SK-N-SH treated with all-trans-retinoic acid at 6 μM for 48 hours (cell line): ENCODE measurements at places on chromosomes 5 and 9.

GRCh38 chr9:89354471-89354870 lies 36.2 kb downstream of the SECISBP2 start:
- no peak for ATAC-seq

DNA sequence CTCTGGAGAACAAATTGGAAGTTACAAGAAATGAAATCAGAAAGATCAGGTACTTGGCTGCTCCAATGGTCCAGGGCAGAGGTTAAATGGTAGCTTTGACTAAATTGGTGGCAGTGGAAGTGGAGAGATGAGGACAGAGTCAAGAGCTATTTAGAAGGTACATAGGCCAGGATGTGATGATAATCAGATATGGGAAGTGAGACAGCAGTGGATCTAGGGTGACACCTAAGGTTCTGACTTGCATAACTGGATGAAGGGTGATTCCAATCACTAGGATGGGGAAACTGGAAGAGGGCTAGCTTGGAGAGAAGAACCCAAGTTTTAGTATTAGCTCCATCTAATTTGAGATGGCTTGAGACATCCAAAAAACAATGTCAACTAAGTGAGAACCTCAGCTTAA lies 24.0 kb upstream of the NDUFB6 start:
- ATAC-seq = no peak

DNA sequence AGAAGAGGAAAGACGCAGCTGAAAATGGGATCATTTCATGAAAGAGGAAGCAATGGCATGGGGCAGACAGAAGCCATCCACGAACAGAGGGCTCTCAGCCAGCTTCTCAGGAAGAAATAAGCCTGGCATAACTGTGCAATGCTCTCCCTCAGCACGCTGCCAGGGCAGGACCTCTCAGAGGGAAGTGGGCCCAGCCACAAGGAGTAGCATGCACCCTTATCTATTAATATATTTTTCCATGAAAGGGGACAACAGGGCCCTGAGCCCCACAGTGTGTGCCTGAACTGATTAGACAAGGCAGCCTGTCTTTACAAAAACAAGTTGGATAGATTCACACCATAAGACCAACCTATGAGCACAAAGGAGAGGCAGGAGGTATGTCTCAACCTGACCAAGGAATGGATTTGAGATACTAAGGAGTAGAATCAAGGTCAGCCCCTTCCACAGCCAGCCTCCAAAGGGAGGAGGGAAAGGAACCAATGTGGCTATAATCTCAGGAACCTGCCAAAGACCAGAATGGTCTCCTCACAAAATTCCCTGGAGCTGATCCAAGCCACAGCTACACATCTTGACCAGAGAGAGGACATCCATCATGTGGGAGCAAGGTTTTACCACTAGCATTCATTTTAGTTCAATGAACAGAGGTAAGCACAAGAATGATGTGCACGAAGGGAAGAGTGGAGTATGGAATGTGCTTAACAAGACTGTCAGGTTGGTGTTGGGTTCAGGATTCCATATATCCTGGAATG lies 154.8 kb downstream of the SIL1 start:
- no peak; the same call in 2 of the 3 replicates for ATAC-seq

DNA sequence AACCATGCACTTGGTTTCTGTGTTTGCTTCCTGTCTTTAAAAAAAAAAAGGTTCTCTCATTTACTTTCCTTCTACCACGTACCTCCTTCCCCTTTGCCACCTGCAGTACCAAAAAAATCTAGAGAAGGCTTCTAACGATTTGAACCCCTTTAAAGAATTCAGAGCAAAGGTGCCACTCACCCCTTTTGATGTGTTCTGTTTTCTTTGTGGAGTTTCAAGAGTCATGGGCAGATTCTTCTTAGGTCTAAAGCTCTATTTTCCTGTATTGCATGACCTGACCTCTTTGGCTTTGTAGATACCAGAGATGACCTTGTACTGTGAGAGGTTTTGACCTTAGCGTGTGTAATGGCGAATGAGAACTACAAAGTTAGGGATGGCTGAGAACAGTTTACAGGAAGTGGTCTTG lies 29.0 kb downstream of the TXNDC8 start:
- ATAC-seq = no peak

GRCh38 chr9:306907-307306 lies 92.2 kb downstream of the DOCK8 start:
- no peak for ATAC-seq
